Stimulated activated CD4-positive, alpha-beta T cell treated with anti-CD3 and anti-CD28 coated beads, Interleukin-15, amount 100 ng/mL, for 1 hour (primary cell): ENCODE measurements at places on chromosomes 12 and 14.

DNA sequence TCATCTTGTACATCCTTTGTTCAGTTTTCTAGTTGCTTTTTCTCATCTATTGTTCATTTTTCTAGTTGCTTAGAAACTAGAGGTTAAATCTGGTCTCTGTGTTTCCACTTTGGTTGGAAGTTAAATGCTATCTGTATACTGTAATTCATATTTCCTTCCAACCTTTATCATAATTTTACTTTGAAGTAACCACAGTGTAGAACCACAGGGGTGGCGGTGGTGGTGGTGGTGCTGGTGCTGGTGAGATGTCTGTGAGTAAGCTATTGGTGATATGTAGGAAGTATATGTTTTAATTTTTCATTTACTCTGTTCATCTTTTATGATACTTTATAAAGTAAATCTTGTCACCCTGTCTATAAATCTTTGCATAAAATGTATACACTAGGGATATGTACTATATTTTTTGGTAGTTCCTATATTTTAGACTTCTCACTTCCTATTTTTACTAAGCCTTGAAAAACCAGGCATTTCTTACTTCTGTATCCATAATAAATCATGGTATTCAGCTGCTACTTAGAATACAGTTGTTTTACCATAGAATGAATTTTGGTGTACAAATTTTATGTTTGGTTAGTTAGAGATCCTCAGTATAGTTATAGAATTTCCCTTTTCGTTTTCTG lies 31.9 kb downstream of the CCDC91 start:
- peak; percentile 36 for DNase-seq

GRCh38 chr12:132245521-132246101 lies 83.8 kb downstream of the GALNT9 start:
- no peak for DNase-seq

GRCh38 chr12:109385339-109386058 lies 37.8 kb downstream of the MYO1H start:
- no peak for DNase-seq

- no peak for DNase-seq
These were observed 1068.6 kb downstream of the BCL11B start for GRCh38 chr14:98203421-98203820.

GRCh38 chr14:68333262-68333661 lies 459.6 kb downstream of the ZFP36L1 start:
- no peak for DNase-seq

DNA sequence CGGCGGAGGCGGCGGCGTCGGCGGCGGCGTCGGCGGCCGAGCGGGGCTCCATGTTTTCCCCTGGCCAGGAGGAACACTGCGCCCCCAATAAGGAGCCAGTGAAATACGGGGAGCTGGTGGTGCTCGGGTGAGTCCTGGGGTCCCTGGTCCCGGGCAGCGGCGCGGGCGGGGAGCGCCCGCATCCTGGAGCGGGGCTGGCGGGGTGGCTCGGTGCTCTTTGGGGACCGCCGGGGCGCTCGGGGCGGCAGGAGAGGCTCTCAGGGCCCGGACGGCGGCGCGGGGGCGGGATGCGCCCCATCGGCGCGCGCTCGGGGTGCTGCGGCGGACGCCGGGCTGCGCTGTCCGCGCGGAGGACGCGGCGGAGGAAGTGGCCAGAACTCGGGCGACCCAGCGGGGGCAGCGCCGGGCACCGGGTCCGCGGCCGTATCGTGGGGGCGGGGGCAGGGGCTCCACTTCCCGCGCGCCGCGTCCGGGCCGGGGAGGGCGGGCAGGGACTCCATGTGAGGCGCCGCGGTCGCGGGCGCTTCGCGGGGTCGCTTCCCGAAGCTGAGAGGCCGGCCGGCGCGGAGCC lies 485 bp downstream of the PELI2 start:
- DNase-seq: peak; percentile 6

GRCh38 chr14:34180869-34181268 lies 230.0 kb upstream of the EGLN3 start:
- DNase-seq: no peak

DNA sequence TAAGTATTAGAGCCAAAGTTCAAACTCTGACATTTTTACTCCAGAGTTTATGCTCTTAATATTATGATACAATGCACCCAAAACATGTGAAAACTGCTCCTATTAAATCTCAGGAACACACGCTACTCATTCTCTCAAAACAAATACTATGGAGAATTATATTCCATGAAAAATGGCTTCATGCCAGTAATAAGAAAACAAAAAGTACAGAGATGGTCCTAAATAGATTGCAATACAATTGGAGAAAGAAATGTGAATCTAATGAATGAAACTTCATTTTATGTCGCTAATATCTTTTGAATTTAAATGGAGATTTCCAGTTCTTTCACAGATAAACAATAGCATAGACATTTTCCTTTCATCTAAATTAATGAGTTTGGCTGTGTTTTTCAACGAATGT lies 384.3 kb downstream of the ADAMTS20 start:
- DNase-seq: no peak

GRCh38 chr12:109266106-109266879 lies 42.8 kb downstream of the FOXN4 start:
- no peak for DNase-seq

DNA sequence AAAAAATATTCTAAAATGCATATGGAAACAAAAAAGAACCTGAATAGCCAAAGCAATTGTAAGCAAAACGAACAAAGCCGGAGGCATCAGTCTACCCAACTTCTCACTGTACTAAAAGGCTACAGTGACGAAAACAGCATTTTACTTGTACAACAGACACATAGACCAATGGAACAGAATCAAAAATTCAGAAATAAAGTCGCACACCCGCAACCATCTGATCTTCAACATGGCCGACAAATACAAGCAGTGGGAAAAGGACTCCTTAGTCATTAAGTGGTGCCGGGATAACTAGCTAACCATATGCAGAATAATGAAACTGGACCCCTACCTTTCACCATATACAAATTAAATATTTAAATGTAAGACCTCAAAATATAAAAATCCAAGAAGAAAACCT lies 203.9 kb upstream of the PPFIA2 start:
- DNase-seq: no peak

GRCh38 chr14:74917178-74917543 lies 5.9 kb downstream of the RPS6KL1 start:
- no peak for DNase-seq

DNA sequence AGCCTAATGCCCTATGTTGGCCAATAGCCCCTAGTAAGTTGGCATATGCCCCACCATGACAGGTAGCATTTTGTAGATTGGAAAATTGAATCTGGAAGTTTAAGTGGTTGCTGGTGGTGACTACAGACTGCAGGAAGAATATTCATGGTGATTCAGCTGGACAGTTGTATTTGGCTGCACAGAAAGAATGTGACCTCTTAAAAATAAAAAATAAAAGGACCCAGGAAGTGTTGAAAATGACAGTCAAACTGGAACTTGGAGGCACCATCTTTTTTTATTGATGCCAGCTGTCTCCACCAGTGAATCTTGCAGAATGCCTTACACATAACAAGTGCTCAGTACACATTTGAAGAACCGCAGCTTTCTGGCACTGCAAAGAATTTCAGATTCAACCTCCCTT lies 73.9 kb downstream of the PRMT8 start:
- no peak for DNase-seq

- DNase-seq: no peak
These were observed 48.7 kb downstream of the CCDC60 start for GRCh38 chr12:119383206-119383605.

DNA sequence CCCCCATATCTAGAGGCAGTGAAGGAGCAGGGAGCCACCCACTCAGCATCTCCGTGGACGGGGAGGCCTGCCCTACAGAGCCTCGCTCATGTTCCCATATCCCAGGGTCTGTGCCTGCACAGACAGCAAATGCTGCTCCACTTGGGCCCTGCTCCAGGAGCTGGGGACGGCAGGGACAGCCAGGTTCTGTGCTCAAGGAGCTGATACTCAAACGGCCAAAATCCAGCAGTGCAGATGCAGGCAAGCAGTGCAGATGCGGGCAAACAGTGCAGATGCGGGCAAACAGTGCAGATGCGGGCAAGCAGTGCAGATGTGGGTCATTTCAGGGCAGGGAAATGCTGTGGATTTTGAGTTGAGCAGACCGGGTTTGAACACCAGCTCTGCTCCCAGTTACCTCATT lies 6.2 kb upstream of the SERPINA12 start:
- DNase-seq: no peak

DNA sequence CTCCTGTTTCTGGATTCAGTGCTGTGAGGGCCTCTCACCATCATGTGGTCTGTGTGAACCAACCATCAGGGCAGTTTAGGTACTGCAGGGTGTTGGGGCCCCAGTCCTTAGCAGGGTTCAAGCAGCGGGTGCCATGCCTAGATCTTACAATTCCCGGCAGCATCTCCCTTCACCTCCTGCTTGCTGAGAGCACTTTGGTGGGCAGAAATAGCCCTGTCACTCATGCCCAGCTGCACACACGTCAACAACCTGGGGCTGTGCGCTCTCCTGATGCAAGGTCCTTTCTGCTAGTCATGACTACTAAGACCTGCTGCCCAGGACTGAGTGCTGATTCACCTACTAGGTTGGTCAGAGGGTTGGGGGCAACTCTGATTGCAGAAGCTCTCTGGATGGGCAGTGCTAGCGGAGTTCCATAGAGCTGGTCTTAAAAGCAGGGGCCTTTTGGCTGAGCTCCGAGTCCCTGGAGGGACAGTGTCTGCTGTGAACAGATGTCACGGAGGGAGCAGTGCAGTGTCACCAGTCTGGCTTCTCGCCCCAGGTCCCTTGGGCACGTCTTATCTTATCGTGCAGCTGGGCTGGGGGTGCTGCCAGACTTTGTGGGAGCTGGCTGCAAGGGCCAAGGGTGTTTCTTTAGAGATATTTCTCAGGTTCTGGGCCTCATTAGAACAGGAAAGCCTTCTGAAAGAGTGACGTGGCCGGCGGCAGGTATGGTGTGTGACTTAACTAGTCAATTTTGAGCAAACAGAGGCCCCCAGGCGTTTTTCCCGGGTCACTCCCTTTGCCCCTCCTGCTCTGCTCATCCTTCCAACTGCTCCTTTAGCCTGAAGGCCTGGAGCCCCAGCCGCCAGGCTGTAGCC lies 71.8 kb downstream of the NINJ2 start:
- DNase-seq: no peak

GRCh38 chr12:132740652-132741051 lies 21.0 kb downstream of the ANKLE2 start:
- DNase-seq: no peak

DNA sequence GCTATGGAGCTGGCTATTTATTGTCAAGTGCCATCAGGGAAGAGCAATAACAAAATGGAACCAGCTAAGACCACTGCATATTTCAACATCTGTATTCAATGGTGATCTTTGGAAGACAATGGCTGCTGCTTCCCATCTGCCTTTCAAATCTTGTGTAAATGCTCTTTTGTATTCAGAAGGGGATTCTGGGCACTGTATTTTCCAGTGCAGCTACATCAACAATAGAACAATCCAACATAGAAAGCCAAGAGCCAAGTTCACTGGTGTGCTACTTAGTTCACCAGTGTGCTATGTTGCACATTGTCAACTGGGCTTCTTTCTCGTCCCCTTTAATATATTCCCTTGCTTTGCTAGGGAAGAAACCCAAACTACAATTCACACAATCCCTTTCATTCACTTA lies 128.8 kb upstream of the OR4E1 start:
- no peak for DNase-seq

- no peak for DNase-seq
These were observed 340.7 kb upstream of the DDHD1 start for GRCh38 chr14:53493860-53494259.

DNA sequence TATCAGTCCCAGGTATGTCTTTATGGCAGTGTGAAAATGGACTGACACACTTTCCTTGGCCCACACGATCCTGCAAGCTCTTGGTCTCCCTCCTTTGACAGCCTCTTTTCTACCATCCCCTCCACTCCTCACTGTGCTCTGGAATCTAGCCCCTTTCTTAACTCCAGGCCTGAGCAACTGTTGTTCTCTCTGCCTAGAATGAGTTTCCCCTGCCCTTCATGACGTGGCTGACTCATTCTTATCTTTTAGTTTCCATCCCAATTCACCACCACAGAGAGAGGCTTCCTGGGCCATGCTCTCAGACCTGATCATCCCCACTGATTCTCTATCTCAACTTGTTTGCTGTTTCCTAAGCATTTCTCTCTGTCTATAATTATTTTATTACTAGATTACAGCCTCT lies 157.4 kb upstream of the HMGA2 start:
- no peak for DNase-seq

- no peak for DNase-seq
These were observed 46.3 kb downstream of the TTC8 start for GRCh38 chr14:88870777-88871176.

DNA sequence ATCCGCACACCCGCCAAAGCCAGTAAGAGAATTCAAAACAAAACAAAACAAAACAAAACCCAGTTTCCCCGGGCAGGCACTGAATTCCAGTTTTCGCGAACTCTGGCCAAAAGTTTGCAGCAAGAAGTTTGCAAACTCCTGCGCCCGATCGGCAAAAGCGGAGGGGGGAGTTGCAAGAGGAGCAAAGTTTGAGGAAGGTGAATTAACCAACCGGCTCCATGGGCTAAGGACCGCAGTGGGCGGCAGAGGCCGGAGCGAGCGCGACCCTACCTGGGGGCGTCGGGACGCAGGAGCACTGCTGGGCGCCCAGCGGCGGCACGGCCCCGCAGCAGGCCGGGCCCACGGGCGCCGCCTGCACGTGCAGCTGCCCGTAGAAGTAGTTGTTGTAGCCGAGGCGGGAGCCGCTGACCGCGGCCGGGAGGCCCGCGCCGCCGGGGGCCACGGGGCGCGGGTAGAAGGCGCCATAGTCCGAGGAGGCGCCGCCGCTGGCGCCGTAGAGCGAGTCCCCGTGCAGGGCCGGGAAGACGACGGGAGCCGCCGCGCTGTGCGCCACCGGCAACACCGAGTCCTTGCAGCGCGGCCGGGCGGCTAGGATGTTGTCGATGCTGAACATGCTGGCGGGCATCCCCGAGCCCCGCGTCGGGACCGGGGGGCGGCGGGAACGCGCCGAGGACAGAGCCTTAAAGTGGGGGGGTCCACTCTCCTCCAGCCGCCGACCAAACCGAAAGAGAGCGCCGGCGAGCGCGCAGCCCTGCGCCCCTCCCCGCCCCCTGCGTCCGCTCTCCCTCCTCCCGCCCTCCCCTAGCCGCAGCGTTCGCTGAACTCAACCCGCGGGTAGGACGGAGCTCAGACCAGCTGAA lies at the start of gene GSC:
Gene GSC, minus strand, starts transcription at position 723 of the 860 bp plus-strand sequence. Its CDS starts 98 bp downstream, at position 625.
- no peak for DNase-seq

GRCh38 chr12:76940671-76941445 lies 62.0 kb upstream of the CSRP2 start:
- no peak for DNase-seq

- no peak for DNase-seq
These were observed 904 bp upstream of the FAM177A1 start for GRCh38 chr14:35044939-35045797.

GRCh38 chr14:68796418-68797101 lies 3.7 kb upstream of the ZFP36L1 start:
- no peak for DNase-seq

- DNase-seq: no peak
These were observed 30.9 kb downstream of the CCNK start for GRCh38 chr14:99512110-99512449.

- DNase-seq: peak; percentile 49
These were observed 136.5 kb upstream of the AMIGO2 start for GRCh38 chr12:47216150-47216677.

GRCh38 chr12:95440401-95440800 lies 33.6 kb upstream of the METAP2 start:
- no peak for DNase-seq
